ENCODE measurements at places on chromosomes 1 and 21.
A peak's percentile ranks its signal among the peaks of the same experiment; 100 is the strongest.

- no peak for DNase-seq
Observed at GRCh38 chr1:15945011-15945831, 30.7 kb downstream of the ZBTB17 start.

DNA sequence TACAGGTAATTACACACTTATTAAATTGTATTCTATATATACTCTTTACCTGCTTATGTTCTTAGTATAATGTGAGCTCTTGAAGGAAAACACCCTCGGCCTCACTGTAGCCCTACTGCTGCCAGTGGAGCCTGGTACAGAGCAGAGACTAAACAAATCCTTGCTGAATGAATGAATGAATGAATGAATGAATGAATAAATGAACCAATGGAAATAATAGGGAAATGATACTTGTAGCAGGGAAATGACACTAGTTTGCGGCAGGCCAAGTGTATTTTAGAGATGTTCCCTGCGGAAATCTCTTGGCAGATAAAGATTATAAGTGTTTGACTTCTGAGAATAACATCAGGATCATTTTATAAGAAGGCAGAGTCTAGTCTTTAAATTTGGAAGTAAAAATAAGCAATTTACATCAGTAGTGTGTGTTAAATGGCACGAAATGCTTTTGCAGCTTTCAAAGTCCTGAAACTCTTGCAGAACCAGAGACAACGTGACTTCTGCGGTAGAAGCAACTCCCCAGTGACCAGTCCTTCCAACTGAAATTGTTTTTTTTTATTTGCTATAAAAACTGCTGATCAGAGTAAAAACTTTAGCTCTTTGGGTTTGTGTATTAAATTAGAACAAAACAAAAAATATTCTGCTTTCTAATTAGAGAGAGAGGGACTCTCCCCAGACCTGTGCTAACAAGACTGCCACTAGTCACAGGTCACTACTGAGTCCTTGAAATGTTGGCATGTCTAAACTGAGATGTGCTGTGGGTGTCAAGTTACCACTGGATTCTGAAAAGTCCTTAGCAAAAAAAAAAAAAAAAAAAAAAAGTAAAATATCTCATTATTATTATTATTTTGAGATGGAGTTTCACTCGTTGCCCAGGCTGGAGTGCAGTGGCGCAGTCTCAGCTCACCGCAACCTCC, 199.3 kb upstream of the MAP1LC3C start:
- no peak for DNase-seq

DNA sequence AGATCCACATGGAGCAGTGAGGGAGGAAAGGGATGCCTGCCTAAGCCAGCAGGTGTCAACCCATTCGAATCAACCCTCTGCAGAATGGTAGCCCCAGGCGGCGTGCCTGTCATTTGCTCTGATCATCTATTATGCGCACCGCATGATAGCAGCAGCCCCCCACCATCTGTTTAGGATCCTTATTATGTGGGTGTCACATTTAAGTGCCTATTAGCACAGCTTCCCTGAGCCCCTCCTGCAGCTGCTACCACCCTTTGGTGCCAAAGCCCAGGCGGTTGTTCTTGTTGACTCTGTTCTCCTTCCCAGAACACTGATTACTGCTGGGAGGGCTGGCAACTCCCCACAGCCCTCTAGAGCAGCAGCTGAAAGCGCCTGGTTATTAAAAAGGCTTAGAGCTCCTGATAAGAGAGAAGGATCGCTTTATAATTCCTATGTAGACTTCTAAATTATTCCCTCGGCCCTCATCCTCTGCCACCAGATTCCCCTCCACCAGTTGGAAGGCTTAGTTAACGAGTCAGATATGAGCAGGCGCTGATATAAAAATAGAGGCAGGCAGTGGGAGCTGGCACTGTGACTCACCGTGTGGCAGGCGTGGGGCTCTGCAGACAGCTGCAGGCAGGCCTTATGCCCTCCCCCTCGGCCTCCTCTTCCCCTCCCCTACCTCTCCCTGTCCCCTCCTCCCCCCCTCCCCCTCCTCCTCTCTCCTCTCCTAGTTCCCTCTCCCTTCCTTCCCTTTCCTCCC, 23.0 kb downstream of the ACTA1 start:
- DNase-seq: no peak

DNA sequence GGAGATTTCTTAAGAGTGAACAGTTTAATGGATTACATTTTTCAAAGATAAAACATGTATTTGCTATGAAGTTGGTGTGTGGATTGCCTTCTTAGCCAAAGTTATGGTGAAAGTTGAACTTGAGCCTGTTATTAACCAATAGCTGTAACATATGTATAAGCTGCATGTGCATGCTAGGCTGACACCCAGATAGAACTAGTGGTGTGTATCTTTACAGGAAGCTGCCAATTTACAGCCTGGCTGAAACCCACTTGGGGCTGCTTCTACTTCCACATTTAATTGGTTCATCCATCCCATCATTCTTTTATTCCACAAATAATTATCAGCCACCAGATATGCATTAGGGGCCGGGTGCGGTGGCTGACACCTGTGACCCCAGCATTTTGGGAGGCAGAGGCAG, 3.3 kb downstream of the PLA2G5 start:
- no peak for DNase-seq

GRCh38 chr1:220301630-220302029, 29.4 kb upstream of the RAB3GAP2 start:
- no peak for DNase-seq

DNA sequence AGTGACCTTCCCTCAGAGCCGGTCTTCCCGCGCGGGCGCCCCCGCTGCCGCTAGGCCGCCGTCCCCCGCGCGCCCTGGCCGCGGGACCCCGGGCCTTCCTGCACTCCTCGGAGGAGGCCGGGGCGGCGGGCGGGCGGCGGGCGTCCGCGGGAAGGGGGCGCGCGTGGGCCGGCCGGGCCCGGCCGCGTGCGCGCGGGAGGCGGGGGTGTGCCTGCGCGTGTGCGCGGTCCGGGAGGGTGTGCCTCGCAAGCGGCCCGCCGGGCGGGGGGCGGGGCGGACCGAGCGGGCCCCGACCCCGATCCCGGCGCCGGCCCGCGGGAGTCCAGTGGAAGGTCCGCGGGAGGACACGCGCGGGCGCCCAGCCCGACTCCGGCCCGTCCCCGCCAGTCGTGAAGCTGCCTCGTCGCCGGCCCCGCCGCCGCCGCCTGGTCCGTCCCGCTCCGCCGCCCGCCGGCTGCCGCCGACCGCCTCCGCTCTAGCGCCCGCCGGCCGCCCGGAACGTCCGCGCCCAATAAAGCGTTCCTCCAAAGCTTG, 438 bp downstream of the MRPS6 start:
- no peak for DNase-seq

DNA sequence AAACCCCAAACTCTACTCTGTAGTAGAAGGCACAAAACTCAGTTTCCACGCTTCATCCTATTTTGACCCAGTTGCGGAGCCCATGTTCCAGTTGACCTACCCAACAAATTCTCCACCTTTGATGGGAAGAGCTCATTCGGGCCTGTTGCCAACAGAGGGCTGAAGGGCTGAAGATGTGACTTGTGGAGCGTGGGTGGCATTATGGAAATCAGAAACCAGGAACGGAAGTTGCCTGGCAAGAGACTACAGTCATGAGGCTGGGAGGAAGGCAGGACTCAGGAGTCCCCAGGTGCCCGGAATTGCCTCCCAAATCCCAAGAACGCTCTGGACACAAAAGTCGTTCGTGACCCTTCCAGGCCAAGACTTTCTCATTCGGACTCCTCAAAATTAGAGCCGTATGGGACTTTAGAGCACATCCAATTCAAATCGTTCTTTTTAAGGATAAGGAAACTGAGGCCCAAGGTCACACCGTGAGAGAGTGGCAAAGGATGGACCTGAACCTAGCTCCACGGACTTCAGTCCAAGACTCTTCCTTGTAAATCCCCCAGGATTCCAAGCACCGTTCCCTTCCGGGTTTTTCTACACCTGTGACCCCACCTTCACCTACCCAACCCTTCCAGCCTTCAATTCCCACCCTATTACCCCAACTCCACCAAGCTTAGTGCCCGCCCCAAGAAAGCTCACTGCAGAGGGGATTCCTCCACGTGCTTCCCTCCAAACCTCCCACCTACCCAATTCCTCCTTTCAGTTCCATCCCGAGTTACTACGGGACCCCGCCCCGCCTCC, 739 bp downstream of the SMG5 start:
- no peak for DNase-seq

- no peak for DNase-seq
Observed at GRCh38 chr1:45531873-45532272, 10.2 kb upstream of the PRDX1 start.

- DNase-seq: peak; percentile 38
Observed at GRCh38 chr1:33086384-33086850, 5.5 kb downstream of the AZIN2 start.

DNA sequence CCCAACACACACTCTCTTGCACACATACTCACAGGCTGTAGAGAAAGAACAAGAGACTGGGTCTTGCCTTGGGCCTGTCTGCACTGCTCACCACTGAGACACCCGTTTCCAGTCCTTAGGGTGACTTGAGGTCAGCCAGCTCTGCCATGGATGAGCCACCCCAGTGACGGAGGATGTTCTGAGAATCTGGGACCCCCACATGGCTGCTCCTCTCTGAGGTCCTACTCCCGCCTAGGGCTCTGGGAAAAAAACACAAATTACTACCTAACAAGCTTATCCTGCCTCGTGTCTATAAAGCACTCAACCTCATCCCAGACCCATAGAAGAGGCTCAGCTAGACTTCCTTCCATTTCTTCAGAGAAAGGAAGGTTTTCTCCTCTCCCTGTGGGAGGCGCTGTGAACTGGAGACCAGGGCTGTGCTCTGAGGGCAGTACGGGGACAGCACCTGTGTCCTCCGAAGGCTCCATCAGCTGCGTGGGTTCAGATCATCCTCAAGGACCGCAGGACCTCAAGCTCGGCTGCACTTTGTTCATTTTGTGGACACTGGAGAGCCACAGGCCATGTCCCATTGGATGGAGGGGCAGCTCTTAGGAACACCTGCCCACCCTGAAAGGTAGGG, 4.3 kb upstream of the CLEC20A start:
- DNase-seq: no peak

DNA sequence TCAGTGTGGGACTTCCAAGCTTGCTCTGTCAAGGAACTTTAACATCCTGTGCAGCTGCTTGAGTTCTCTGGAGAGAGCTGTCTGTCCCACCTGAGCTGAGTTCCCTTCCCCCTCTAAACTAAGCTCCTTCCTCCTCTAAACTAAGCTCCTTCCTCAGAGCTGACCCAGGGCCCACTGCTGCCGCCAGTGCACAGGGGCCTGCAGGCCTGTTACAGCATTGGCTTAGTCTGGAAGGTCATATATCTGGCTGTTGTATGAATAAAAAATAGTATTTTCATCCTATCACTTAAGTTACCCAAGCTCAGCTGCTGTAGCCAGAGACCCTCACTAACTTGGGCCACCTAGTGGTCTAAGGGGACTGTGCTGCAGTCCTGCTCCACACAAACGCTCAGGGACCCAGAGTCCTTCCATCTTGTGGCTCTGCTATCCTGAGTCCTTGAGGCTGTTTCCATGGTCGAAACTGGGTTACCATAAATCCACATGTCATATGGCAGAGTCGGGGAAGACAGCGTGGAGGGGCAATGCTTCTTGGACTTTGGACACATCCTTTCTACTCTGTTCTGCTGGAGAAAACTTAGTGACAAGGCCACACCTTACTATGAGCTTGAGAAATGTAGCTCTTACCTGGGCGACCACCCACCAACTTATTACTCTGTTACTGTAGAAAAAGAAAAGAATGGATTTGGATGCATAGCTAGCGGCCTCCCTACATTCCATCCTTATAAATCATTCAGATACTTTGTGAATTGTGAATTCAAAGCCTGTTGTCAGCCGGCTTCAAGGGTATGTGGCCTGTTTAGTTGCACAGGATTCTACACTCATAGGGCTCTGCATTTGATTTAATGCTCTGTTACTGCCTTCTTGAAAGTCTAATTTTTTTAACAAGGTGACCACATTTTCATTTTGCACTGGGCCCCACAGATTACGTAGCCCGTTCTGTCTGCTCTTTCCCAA, 71.4 kb upstream of the GCLM start:
- no peak for DNase-seq

GRCh38 chr1:188426561-188426960, 1597.8 kb downstream of the PLA2G4A start:
- DNase-seq: no peak

- DNase-seq: no peak
Observed at GRCh38 chr1:183881387-183882131, 76.6 kb downstream of the RGL1 start.

- no peak for DNase-seq
Observed at GRCh38 chr1:119298687-119299303, 69.8 kb upstream of the HAO2 start.

DNA sequence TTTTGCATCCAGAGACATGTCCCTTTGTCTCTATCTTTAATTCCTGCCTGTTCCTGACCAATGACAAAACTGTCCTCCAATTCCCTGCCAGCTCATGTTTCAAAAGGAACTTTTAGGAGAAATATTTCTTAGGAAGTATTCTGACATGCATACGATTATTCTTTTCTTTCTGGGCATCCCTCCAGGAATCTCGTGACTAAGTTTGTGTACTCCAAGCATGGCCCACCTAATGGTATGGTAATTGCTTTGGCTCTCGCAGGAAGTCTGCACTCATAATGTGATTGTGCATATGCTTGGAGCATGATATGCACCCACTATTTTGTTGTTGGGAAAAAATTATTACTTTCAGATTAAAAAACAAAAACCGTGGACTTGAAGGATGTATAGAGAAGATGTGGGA, 256.4 kb downstream of the PRDM2 start:
- no peak for DNase-seq

GRCh38 chr21:35679076-35679475, 381.2 kb downstream of the SETD4 start:
- no peak for DNase-seq

DNA sequence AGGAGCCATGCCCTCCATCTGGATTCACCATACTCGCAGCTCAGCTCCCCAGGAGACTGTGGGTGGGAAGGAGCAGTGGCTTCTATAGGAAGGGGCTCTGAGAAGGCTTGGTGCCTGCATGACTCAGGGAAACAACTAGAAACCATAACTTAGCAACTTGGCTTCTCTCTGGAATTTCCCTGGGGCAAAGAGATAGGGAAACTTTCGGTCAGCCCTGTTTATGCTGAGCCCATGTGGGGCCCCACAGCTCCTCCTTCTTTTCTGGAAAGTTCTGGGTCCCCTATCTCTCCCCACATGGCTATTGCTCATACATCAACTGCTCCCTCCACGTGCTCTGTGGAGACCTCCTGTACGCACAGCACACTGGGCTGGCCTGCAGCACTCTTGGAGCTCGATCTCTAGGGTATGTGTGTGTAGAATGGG, 39.3 kb downstream of the PLEKHA6 start:
- DNase-seq: no peak

- DNase-seq: no peak
Observed at GRCh38 chr1:176791906-176792305, 328.9 kb downstream of the PAPPA2 start.

GRCh38 chr1:226405411-226405988, 2.4 kb downstream of the PARP1 start:
- no peak for DNase-seq

DNA sequence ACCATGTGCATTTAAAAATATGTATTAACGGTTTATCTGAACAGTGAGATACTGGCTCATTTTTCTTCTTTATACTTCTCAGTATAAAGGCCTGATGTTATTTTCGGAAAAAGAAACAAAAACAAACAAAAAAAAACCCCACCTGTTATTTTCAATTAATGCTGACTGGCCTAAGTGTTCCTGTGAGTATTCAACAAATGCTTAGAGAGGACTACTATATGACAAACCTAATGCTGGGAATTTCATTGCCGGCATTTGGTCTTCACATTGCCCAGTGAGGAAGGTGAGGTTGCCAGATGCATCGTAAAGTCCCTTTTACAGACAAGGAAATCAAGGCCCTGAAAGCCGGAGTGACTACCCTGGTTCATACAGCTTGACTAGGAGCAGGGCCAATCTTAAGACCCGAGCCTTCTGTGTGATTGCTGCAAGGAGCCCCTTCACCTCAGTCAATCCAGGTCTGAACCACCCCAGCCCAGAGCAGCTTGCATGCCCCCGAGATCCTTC, 599 bp downstream of the MRPL24 start:
- no peak for DNase-seq
